ENCODE measurements at places on chromosomes 12 and 14.

DNA sequence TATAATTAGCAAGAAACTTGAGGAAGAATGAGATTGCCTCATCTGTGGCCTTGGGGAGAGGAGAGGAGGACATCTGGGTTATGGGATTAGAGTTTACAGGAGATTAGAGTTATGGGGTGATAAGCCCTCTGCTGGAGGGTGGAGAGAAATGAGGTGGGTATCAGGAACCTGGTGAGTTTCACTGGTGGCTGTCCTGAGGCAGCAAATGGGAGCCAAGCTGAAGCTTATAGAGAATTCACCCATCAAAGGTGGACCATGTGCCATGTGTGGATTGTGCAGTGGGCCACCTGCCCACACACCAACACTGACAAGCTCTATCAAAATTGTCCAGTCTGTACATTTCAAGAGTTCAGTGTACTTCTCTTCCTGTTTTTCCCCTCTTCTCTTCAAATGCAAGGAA lies 135.3 kb downstream of the AEBP2 start:
- DNase-seq = no peak

GRCh38 chr14:75120541-75121291 lies 6.1 kb downstream of the NEK9 start:
- no peak for DNase-seq

GRCh38 chr14:29062976-29063375 lies 296.4 kb downstream of the FOXG1 start:
- no peak for DNase-seq

- peak; percentile 47 for DNase-seq
Measured at GRCh38 chr14:70886421-70887206, 20.6 kb upstream of the PCNX1 start.

GRCh38 chr12:62848418-62848817 lies 86.5 kb downstream of the PPM1H start:
- DNase-seq = no peak

DNA sequence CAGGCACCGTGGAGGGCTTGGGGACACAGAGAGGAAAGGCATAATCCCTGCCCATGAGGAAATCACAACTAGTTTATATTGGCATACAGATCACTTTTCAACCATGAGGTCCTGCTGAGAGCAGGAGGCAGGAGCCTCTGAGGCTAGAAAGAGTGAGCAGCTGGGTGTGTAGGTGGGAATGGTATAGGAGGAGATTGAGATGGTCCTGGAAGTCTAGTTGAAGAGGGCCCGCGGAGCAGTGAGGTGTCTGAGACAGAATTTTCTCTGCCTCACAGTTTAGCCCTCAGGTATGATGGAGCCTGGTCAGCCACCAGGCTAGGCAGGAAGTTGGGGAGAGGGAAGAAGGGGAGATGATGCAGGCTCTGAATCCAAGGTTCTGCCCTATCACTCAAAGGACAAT lies 54.7 kb upstream of the JDP2 start:
- DNase-seq = no peak

- DNase-seq = no peak
Measured at GRCh38 chr14:21711360-21711961, 37.8 kb upstream of the OR4E1 start.

DNA sequence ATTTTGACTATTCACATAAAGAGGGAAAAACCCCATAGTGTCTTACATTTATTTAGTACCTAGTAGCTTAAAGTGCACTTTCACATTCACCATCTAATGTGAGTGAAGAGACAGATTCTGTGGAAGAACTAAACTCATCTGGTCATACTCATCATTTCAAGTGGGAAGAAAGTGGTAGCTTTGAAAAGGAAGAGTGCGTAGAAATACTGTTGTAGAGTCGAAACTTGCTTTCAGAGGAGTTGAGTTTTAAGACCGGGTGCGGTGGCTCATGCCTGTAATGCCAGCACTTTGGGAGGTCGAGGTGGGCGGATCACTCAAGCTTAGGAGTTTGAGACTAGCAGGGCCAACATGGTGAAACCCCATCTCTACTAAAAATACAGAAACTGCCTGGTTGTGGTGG lies 222.2 kb downstream of the ERC1 start:
- DNase-seq = no peak

- DNase-seq = no peak
Measured at GRCh38 chr12:4245446-4245845, 28.1 kb upstream of the CCND2 start.

DNA sequence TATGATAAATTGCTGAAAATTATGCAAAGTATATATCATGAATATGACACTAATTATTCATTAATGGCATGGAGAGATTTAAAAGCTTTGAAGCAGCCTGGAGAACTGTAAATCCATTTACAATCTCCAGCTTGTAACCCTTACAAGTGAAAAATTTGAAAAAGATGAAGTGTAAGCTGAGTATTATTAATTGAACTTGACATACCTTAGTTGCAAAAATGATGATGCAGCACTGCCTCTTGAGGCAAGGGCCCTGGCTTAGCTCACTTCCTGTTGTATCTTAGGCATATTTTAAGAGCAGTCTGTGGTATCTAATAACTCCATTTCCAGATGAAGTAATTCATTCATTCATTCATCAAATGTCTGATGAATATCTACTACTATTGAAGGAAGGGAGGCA lies 158.6 kb downstream of the ANO4 start:
- no peak for DNase-seq

GRCh38 chr14:57290751-57291150 lies 22.0 kb downstream of the AP5M1 start:
- DNase-seq = no peak

- no peak for DNase-seq
Measured at GRCh38 chr14:81018684-81019083, 63.3 kb downstream of the TSHR start.

DNA sequence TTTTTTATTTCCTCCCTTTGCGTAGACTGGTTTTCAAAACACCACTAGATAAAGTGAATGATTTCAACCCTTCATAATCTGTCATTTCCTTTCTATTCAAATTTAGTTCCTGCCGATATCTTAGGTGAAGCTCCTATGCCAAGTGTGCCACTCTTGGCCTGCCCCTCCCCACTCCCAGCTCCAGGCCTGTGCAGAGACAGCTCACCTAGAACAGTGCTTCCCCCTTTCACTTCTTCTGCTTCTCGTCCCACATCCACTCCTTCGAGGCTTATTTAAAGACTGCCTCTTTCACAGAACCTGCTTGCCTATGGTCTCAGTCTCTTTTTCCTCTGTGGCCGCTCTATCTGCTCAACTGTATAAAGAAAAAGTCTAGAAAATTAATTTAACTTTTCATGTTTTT lies 473.8 kb downstream of the RAD51B start:
- DNase-seq = no peak

- peak; percentile 5 for DNase-seq
Measured at GRCh38 chr12:110846615-110847566, at the start of gene CCDC63. CCDC63 (plus strand) TSS chr12:110846987; CDS start chr12:110852955, 5,968 bp downstream.

GRCh38 chr14:33317675-33318074 lies 379.0 kb downstream of the NPAS3 start:
- DNase-seq = no peak

GRCh38 chr14:85186082-85186481 lies 343.9 kb upstream of the FLRT2 start:
- no peak for DNase-seq

GRCh38 chr12:112466011-112466422 lies 47.3 kb downstream of the PTPN11 start:
- DNase-seq = no peak

DNA sequence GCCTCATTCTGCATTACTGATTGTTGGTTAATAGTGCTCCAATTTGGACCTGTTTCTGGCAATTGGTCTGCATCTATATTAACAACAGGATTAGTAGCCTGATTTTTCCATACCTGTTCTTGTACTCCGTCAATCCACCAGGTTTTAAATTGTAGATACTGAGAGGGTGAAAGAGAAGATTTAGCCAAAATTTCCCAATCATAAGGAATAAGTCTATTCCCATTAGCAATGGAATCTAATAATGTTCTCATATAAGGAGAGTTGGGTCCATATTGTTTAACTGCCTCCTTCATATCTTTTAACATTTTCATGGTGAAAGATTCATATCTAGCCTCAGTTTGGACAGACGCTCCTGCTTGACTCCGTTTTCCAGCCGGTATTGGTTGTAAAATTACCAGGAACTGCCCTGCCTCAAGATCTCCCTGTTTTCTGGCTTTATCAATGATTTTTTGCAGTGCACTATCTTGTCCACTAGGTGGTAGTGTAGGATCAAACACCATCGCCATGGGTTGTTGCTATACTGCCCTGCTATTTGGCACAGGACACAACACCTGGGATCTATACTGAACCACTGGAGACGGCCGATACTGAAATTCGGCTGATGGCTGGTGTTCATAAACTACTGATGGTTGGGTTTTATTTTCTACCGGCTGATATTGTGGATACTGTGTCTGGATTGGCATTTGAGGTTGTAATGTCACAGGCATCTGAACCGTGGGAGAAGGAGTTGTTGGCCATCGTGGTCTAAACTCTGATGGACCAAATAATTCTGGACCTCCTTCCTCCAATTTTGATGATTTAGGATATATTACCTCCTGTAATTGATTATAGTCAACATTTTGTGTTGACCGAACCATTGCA lies 25.2 kb downstream of the DHRS4L2 start:
- peak; percentile 60 for DNase-seq

DNA sequence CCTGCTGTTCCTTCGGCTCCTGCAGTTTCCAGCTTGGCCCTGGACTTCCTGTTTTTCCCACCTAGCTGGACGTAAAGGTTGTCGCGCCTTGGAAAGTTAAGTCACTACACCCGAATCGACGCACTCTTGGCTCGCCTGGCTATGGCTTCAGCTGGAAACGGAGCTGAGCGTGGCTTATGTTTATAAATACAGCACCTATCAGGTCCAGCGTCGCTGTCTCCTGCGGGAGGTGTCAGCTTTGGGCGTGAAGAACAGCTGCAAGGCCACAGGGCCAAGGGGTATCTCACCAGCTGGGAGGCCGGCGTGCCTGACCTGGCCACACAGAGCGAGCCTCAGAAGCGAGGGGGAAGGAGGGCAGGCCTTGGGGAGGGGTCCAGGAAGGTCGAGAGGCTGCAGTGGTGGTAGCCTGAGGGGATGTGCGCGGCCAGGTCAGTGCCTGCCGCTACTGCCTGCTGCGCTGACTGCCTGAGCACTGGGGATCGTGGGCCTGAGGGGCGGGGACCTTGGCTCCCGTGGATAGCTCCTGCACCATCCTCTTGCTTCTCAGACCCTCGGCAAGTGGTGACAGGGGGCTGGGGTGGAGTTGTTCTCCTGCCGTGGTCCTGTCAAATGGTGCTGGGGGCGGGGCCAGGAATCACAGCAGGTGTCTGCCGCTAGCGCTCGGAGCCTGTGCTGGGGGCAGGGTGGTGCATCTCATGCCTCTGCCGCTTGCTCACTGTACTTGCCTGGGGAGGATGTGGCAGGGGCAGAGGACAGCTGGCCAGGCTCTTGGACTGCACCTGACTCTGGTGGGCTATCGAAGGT lies 12.5 kb downstream of the PACS2 start:
- DNase-seq = no peak

DNA sequence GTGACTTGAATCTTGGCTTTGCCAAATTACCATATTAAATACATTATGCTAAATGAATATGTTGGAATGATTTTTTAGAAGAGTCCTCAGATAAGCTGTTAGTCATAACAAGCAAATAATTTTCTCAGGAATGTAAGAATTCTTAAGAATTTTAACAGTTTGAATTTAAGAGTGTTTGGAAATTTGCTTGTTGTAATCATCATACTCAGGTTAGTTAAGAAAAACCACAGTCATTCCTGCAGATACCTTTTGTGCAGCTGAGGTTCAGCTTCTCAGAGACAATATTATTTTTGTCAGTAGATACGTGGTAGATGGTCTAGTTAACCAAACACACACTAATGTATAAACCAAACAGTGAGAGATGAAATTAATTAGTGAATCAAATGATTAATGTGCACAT lies 8.9 kb downstream of the WNK1 start:
- no peak for DNase-seq

- DNase-seq = no peak
Measured at GRCh38 chr12:52629281-52630007, 11.1 kb upstream of the KRT73 start.

DNA sequence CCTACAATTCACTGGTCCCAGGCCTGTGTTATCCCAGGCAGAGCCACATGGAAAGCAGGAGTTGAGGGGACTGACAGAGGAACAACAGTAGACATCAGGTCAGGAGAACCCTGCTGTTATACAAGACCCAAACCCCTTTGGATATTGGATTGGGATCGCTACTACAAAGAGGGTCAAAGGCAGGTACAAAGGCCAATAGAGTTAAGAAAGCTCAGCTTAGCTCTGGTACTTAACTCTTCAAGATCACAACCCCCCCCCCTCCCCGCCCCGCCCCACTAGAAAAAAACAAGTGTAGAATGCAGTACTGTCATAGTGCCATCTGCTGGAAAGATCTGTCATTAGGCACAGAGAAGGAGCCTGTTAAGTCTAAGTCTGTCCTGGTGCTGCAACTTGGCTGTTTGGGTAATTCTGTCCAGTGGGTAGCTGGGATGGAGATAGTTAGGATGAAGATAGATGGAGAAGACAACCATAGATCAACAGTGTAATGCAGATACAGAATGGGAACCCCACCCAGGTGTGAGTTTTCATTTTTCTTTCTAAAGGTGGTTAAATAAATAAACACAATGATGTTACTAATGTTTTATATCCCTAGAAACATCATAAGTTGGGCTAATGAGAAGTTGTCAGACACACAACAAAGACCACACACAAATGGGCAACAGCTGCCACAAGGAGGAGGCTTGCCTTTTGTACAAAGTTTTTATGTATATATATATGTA lies 17.2 kb downstream of the REM2 start:
- peak; percentile 67 for DNase-seq

- no peak for DNase-seq
Measured at GRCh38 chr14:105096206-105096875, 31.1 kb upstream of the GPR132 start.

DNA sequence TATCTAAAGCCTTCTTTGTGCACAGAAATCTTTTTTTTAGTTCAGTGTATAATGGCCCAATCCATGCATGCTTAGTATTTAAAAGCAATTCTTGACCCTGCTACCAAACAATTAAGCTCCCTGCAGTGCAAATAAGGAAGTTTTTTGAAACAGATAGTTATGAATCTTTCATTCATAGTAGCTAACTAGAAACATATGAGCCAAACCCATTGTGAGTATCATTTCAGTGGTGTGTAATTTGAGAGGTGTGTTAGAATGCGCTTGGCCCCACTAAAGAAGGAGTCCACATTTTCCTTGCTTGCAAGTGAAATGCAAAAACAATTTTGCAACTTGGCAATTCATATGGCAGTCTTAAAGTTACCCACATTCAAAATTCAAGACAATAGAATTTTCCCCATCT lies 14.4 kb downstream of the EPS8 start:
- no peak for DNase-seq

GRCh38 chr12:53868511-53868986 lies 70.1 kb upstream of the HOXC13 start:
- DNase-seq = no peak
